ENCODE measurements at places on chromosomes 2 and 18.

- H3K27ac ChIP-seq = no peak overlapping the region
- peaks cover 3% of the 10 kb centered on the region for H3K4me1 ChIP-seq
Observed at GRCh38 chr2:157333304-157334047, 7.9 kb upstream of the ERMN start.

DNA sequence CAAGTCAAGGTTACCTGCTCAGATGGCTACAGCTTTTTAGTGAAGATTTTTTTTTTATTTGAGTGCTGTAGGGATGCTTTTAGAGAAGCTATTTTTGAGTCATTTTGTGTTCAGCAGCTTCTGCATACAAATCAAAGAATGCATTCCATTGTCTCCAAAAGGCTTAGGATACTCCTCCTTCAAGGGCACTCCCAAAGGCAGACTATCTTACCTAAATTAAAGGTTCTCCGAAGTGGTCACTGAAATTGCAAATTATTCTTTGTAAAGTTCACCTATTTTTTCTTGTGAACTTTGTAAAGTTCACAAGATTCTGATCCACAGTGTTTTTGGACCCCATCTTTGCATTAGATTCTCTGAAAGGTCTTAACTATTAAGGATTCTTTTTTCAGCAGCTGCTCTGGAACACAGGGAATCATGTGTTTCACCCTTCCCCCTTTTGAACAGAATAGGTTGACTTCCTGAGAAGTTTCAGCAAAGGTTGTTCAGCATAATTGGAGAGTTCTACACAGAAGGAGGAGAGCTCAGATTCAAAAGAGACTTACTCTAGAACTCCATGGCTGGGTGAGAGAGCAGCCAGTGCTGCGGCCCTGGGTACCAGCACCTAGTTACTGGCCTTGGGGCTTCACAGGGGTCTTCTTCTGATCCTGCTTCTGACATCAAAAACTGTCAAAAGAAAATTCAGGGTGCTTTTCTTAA is 14.5 kb downstream of the CLIP4 start:
- peaks cover 20% of the 10 kb centered on the region for H3K4me1 ChIP-seq
- peaks cover 15% of the 10 kb centered on the region for H3K36me3 ChIP-seq
- no peak overlapping the region for H3K4me3 ChIP-seq
- H3K27ac ChIP-seq = peak overlapping the region; percentile 83

GRCh38 chr18:70380915-70381896 is 92.4 kb downstream of the SOCS6 start:
- H3K27me3 ChIP-seq = no peaks in the 10 kb centered on the region
- H3K36me3 ChIP-seq = peaks cover 1% of the 10 kb centered on the region
- H3K4me1 ChIP-seq = peaks cover 46% of the 10 kb centered on the region
- no peak for DNase-seq
- H3K4me3 ChIP-seq = no peak overlapping the region

GRCh38 chr2:12950957-12951656 is 234.4 kb downstream of the TRIB2 start:
- no peaks in the 10 kb centered on the region for H3K4me1 ChIP-seq
- no peak overlapping the region for H3K27ac ChIP-seq
- H3K36me3 ChIP-seq = no peaks in the 10 kb centered on the region
- no peaks in the 10 kb centered on the region for H3K27me3 ChIP-seq
- no peak overlapping the region for H3K4me3 ChIP-seq

DNA sequence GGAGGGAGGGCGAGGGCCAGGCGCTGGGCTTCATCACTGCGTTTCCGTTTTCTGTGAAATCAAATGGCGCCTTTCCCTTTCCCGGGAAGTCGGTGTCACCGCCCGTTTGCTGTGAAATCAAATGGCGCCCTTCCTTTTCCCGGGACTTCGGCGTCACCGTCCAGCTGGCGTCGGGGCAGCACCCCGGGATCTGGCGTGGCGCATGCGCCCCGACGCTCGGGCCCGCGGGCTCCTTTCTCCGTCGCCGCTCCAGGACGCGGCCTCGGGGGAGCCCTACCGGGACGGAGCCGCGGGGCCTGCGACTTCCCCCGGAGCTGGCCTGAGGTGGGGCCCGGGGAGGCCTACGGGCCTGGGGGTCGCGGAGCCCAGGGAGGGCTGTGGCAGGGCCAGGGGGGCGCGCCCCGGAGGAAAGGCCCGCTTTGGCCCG is at the start of gene FAM228A:
FAM228A (plus strand) TSS at position 203 of the 427 bp plus-strand sequence. CDS start 428 bp downstream, outside the sequence.
- no peaks in the 10 kb centered on the region for H3K4me1 ChIP-seq
- DNase-seq = no peak
- H3K4me3 ChIP-seq = no peak within 1 kb of the TSS
- peaks cover 3% of the 10 kb centered on the region for H3K36me3 ChIP-seq
- H3K27me3 ChIP-seq = peaks cover 12% of the 10 kb centered on the region

DNA sequence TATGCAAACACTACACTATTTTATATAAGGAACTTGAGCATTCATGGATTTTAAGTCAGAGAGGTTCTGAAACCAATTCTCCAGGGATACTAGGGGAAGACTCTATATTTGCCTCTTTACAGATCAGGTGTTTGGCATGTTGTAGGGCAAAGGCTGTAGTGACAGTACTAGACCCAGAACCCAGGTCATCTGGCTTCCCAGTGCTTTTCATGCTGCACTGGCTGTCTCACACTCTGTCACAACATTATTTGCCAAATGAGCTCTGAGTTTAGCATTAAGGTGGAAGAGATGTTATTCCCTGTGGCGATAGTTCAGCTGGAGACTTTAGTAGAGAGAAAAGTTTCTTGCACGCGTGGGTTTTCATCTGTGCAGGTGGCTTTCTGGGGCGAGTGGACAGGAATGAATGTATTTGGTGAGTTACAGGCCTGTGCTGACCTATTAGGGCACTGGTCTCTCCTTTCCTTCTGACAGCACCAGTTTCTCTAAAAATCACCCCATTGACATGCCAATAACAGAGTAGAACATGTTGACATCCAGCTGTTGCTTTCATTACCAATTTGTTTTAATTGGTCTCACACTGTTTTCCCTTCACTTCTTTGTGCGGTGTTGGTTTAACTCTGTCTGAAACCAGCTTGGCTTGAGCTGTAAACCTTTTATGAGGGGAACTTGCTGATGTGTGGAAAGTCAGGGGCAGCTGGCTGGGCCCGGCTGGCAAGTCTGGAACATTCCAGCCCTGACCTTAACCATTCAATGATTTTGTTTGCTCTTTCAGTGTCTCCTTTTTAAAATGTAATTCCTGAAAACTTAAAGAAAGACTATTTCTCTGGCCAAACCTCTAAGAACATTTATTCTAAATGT is 643.0 kb upstream of the FAM98A start:
- H3K27ac ChIP-seq = peak overlapping the region; percentile 46
- no peaks in the 10 kb centered on the region for H3K36me3 ChIP-seq
- H3K4me3 ChIP-seq = no peak overlapping the region
- DNase-seq = no peak
- H3K4me1 ChIP-seq = peaks cover 10% of the 10 kb centered on the region

DNA sequence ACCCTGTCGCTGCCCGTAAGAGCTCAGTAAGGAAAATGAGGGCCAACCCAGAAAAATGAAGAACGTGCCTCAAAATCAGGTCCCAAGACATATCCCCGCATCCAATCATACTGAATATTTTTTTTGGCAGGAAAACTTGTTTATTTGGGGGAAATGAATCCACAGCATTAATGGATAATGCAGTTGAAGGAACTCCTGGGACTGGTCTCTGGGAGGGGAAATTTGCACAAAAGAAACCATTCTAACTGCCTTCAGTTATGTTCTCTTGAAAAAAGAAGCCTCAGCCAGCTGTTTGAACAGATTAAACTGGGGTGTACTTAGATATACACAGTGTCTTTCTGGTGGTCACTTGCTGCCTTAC is 61.3 kb downstream of the SPRED2 start:
- H3K36me3 ChIP-seq = no peaks in the 10 kb centered on the region
- DNase-seq = no peak
- H3K4me1 ChIP-seq = peaks cover 41% of the 10 kb centered on the region
- no peak overlapping the region for H3K4me3 ChIP-seq
- no peak overlapping the region for H3K27ac ChIP-seq
- no peaks in the 10 kb centered on the region for H3K27me3 ChIP-seq

GRCh38 chr2:68937346-68938055 is 15.2 kb downstream of the GKN2 start:
- no peak for DNase-seq
- H3K4me1 ChIP-seq = no peaks in the 10 kb centered on the region
- no peak overlapping the region for H3K4me3 ChIP-seq
- H3K36me3 ChIP-seq = no peaks in the 10 kb centered on the region

GRCh38 chr2:65316072-65316471 is 88.4 kb downstream of the ACTR2 start:
- H3K36me3 ChIP-seq = peaks cover 43% of the 10 kb centered on the region
- peak overlapping the region; percentile 93 for H3K27ac ChIP-seq
- peaks cover 6% of the 10 kb centered on the region for H3K4me1 ChIP-seq

DNA sequence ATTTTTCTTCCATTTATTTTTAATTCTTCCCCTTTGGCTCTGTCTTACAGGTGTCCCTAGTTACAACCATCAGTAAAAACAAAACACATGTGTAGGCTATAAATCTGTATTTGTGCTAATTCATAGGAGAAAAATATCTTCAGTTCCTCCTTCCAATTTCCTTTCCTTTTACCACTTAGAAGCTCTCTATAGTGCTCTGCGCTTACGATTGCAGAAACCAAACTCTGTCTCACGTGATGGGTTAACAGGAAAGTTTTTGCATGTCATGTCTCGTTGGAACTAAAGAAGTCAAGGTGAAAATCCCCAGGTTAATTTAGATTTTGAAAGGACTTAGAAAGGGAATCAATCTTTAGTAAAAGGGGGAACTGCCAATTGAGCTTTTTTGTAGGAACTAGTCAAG is 1390.5 kb upstream of the ZEB2 start:
- no peak overlapping the region for H3K27ac ChIP-seq
- no peaks in the 10 kb centered on the region for H3K36me3 ChIP-seq
- H3K4me1 ChIP-seq = peaks cover 13% of the 10 kb centered on the region
- H3K27me3 ChIP-seq = no peaks in the 10 kb centered on the region
- H3K4me3 ChIP-seq = no peak overlapping the region

DNA sequence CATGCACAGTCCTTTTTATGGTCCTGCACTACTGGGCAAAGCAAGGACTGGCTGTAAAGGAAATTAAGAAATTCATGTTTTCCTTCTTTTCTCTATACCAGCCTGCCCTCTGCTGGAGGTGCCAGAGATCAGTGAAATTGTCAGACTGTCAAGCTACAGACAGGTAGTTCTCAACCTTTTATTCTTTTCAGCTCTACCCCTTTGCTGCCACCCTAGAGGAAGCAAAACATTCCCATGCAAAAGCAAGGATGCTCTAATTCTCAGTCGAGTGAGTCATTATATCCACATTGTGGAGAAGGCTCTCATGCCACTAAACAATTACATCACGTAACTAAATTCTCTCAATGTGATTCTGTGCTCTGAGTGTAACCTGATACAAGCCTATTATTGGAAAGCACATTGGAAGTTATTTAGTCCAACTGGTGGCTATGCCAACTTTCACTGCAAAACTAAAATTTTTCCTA is 25.0 kb upstream of the RAPGEF4 start:
- H3K27ac ChIP-seq = no peak overlapping the region
- no peak for DNase-seq
- H3K36me3 ChIP-seq = no peaks in the 10 kb centered on the region
- peaks cover 3% of the 10 kb centered on the region for H3K27me3 ChIP-seq
- H3K4me1 ChIP-seq = peaks cover 3% of the 10 kb centered on the region

DNA sequence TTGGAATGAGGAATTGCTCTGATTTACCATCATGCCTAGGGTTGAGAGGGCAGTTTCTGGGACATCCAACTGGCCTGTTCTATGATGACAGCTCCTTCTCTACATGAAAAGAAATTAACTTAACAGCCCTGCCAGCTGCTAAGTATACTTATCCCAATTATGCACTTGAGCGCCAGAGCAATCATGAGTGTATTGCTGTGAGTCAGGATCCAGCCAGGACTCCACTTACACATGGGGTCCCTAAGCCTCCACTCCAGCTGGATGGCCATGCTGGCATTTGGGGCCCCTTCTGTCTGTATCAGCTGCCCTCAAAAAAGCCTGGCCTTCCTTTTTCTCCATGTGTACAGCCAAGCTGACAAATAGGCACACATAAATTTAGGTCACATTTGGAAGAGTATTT is 481.9 kb downstream of the TMX3 start:
- no peak for DNase-seq
- H3K27me3 ChIP-seq = no peaks in the 10 kb centered on the region
- no peak overlapping the region for H3K4me3 ChIP-seq
- no peaks in the 10 kb centered on the region for H3K36me3 ChIP-seq

DNA sequence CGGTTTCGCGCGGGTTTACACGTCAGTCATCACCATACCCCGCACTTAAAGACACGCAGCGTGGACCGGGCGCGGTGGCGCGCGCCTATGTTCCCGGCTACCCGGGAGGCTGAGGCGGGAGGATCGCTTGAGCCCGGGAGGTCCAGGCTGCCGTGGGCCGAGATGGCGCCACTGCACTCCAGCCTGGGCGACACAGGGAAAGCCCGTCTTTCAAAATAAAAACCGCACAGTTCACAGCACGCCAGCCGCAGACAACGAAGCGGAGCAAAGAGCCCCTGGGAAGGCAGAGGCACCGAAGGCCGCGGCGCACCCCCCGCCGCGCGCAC is 328 bp downstream of the DTYMK start:
- peaks cover 8% of the 10 kb centered on the region for H3K4me1 ChIP-seq
- no peak for DNase-seq
- peak overlapping the region; percentile 82 for H3K27ac ChIP-seq
- H3K4me3 ChIP-seq = peak overlapping the region; percentile 86
- H3K27me3 ChIP-seq = no peaks in the 10 kb centered on the region
- peaks cover 3% of the 10 kb centered on the region for H3K36me3 ChIP-seq

DNA sequence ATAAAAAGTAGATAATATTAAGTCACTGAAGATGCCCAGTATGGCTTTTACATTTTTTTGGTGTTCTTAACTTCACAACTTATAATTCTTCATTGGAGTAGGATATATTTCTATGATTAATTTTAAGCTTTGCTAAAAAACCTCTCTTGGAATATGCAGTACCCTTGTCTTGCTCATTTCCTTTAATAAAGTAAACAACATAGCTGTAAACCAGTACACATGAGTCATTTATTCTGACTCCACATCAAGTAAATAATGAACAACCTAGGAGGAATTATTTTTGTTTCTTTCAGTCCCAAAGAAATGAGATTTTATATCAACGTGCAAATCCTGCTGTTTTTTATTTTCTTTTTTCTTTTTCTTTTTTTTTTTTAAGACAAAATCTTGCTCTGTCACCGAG is 869.1 kb downstream of the CNTNAP5 start:
- H3K27ac ChIP-seq = no peak overlapping the region
- no peak for DNase-seq
- H3K27me3 ChIP-seq = no peaks in the 10 kb centered on the region
- no peak overlapping the region for H3K4me3 ChIP-seq
- H3K36me3 ChIP-seq = no peaks in the 10 kb centered on the region

DNA sequence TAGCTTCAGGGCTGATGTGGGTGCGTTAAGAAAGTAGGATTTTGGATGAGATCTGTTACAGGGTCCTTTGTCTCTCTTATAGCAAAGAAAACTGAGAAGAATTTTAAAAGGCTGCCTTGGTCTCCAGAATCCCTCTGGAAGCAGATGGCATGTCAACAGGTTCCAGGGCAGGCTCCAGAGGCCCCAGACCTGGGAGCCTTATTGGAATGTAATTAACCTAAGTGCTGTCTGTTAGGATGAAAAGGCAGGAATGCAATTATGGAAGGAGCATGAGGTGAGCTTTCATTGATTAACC is 97.2 kb upstream of the PKDCC start:
- H3K27me3 ChIP-seq = no peaks in the 10 kb centered on the region
- no peak for DNase-seq

- H3K4me3 ChIP-seq = peak overlapping the region; percentile 96
- H3K27me3 ChIP-seq = peaks cover 11% of the 10 kb centered on the region
- H3K36me3 ChIP-seq = peaks cover 9% of the 10 kb centered on the region
Observed at GRCh38 chr2:234495251-234496054, 1.4 kb downstream of the ARL4C start.

- H3K4me1 ChIP-seq = no peaks in the 10 kb centered on the region
- DNase-seq = peak; percentile 34
- H3K27me3 ChIP-seq = peaks cover 22% of the 10 kb centered on the region
- no peaks in the 10 kb centered on the region for H3K36me3 ChIP-seq
- no peak overlapping the region for H3K27ac ChIP-seq
Observed at GRCh38 chr18:11553098-11553940, 56.1 kb upstream of the SLC35G4 start.

Measured in progenitor cell of endocrine pancreas (in vitro differentiated cells).